ENCODE measurements at places on chromosomes 1 and 21. TPM values are rescaled to one million over a fixed set of nuclear protein-coding genes. Genes with fewer than 3 reads are reported as not detected.

The CELA3B gene
- not detected for total RNA-seq

The OLFML2B gene
- total RNA-seq, result 0.94 TPM

The TEX38 gene
- not detected for total RNA-seq

DNA sequence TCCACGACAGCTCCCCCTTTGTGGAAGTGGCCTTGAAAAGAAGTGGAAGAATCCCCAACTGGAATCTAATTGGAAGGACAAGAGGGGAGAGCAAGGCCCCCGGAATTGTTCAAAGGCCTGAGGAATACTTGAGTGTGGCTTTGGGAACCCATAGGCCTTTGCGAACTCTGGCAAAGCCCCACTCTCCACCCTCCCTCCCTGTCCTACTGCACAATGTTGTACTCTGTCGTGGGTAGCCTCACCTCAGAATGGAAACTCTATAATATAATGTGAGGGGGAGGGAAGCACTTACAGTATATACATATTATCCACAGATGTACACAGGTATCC is 28.5 kb downstream of the PLPP3 start:
- DNase-seq, result no peak

The USH2A gene
- 1.1 TPM for total RNA-seq

GRCh38 chr1:238558156-238558555 is 667.4 kb upstream of the ZP4 start:
- DNase-seq, result no peak

The NES gene
- total RNA-seq, result 24.0 TPM

The L1TD1 gene
- total RNA-seq, result not detected

The CD5L gene
- total RNA-seq, result 1.2 TPM

DNA sequence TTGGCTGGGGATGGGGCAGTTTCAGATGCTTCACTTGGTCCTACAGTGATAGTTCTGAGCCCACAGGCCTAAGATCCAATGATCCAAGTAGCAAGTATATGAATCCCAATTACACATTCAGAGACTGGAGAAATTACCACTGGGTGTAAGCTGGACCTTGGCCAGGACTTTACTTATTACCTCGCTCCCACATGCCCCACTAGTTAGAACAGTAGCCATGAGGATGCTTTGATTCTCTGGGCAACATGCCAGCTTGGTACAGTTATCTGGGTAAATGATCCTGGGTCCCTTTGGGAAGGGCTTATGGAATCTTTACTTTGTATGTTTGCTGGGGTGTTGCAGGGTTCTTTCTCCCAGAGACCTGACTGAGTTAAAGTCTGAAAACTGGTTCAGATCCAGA is 5.0 kb upstream of the FCAMR start:
- DNase-seq, result no peak

- no peak for DNase-seq
These were observed at the start of gene LY9 for GRCh38 chr1:160795951-160796383. Gene LY9, plus strand, starts transcription at chr1:160796174. Its CDS starts 14 bp downstream, at chr1:160796188.

- DNase-seq, result no peak
These were observed 19.1 kb upstream of the CD101 start for GRCh38 chr1:116982319-116983004.

DNA sequence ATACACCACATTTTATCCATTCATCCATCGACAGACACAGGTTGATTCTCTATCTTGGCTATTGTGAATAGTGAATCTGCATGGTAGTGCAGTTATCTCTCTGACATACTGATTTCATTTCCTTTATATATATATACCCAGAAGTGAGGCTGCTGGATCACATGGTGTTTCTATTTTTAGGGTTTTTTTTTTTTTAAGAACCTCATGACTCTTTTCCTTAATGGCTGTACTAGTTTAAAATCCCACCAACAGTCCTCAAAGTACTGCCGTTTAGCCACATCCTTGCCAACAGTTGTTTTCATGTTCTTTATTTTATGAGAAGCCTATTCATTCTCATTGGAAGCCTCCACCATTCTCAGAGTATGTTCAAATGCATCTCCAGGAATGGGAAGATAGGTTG is 258.7 kb upstream of the SNX7 start:
- no peak for DNase-seq

DNA sequence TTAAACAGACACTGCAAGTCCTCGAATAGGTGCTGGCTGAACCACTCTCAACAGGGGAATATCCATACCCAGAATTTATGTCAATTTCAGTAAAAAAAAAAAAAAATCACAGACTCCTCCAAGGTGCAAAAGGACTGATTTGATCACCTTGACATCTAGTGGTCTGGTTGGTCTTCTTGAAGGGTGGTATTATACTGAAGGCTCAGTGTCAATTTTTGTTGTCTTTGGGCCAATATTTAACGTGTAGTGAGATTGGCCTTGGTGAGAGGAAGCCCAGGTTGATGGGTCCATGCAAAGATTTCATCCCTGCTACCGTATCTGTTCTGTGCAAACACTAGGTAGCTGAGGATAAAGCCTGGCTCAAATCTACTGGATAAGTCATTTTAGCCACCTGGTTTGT is 4.0 kb upstream of the GBP5 start:
- no peak for DNase-seq

- no peak for DNase-seq
These were observed 40.5 kb upstream of the EDN2 start for GRCh38 chr1:41524676-41525675.

DNA sequence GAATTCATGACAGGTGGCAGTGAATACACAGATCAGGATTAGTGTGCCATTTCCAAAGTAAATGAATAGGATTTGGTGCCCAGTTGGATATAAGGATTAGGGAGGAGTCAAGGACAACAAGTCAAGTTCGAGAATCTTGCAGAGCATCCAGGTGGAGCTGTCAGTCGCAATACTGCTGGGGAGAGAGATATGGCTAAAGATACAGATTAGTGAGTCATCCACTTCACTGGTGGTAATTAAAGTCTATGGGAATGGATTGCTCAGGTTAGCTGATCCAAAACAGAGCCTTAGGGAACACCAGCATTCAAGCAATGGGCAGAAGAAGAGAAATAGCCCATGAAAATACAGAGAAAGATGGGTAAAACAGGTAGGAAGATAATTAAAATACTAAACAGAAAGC is 26.8 kb downstream of the BCAS2 start:
- no peak for DNase-seq

All from occipital lobe (tissue), 3 donors.